ENCODE measurements at places on chromosomes 3 and 15. TPM values are rescaled to one million over a fixed set of nuclear protein-coding genes. Genes with fewer than 3 reads are reported as not detected.

DNA sequence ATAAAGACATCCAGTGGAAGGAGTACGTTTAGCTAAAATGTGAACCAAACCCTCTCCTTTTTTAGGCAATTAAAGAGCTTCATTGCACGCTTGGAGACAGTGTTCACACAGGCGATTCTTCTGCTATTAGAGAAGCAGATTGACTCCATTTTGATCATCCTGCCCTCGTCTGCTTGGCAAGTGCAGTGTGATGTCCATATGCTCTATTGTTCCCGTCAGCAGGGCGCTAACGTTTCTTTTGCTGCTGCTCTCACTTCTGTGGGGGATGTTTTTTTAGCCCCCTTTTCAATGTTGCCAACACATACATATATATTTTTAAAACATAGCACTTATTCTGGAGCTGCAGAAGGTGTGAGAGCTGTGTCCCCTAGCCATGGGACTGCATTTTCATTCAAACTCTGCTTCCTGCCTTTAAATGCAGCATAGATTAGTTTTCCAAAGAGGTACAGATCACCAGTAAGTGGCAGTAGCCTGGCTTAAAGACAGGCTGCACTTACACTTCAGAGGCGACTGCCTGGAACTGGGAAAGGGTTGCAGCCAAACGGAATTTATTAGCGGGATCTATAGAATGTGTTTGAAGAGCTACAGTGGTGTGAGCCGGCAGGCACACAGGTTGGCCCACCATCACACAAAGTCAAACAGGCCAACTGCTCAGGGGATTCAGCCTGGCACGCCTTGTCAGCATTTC is 292.6 kb upstream of the DPH6 start:
- DNase-seq: no peak

DNA sequence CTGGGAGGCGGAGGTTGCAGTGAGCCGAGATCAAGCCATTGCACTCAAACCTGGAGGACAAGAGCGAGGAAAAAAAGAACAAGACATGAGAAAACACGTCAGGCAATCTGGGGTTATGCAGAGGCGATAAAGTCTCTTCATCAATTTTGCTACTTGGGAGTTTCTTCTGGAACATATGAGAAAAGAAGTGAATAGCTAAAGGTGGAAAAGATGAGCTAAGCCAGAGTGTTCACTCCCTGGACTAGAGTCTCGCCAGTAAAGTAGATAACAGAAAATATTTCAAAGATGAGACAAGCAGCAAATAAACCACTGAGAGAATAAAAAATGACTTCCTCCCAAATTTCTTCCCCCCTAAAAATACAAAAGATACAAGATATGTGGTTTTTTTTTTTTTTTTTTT is 188.4 kb upstream of the HES1 start:
- DNase-seq: no peak

DNA sequence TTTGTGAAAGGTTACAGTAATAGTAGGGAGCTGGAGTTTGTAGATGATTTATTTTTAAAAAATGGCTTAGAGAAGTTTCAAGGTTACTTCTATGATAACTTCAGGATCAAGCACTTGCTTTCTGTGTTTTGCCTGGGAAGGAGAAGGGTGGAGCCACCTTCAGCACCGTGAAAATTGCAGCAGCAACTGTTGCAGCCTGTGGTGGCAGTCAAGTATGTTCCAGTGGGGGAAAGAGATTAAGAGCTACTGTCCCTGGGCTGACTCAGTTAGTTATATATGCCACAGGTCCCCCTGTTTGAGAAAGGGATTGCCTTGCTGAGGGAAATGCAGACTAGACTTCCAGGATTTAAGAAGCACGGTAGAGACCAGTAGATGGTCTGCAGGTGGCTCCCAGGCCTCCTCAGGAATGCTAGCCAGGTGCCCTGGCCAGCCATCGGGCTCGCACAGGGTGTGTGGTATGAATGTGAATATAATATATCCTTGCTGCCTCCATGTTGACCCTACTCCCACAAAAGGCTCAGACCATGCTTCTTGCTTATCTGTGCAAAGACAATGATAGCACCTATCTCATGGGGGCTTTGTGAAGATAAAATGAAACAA is 389.5 kb downstream of the CACNA2D3 start:
- DNase-seq: no peak

GRCh38 chr3:9036404-9037131 is 73.3 kb upstream of the RAD18 start:
- DNase-seq: peak; percentile 53

DNA sequence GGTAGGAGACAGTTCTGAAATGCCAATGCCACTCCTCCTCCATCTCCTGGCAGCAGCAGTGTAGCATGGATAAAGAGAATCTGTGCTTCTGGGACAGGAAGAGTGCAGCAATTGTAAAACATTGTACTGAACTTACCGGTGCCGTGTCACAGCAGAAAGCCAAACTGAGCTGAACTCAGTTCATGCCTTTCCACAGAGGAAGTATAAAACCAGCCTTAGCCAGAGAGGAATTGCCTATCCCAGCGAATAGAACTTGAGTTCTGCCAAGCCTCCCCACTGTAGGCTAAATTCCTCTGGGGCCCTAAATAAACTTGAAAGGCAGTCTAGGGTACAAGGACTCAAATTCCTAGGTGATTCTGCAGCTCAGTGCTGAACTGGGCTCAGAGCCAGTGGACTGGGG is 148.8 kb downstream of the SLC9A9 start:
- no peak for DNase-seq

- DNase-seq: no peak
These were observed 32.4 kb upstream of the ALDH1L1 start for GRCh38 chr3:126212620-126213378.

DNA sequence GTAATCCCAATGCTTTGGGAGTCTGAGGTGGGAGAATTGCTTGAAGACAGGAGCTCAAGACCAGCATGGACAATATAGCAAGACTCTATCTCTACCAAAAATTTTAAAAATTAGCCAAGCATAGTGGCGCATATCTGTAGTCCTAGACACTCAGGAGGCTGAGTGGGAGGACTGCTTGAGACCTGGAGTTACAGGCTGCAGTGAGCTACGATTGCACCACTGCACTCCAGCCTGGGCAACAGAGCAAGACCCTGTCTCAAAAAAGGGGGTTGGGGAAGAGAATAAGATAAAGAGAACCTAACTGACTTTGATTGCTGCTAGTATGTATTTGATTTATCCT is 755 bp downstream of the CD200R1 start:
- no peak for DNase-seq

GRCh38 chr15:40328751-40329150 is 5.3 kb downstream of the INAFM2 start:
- no peak for DNase-seq

DNA sequence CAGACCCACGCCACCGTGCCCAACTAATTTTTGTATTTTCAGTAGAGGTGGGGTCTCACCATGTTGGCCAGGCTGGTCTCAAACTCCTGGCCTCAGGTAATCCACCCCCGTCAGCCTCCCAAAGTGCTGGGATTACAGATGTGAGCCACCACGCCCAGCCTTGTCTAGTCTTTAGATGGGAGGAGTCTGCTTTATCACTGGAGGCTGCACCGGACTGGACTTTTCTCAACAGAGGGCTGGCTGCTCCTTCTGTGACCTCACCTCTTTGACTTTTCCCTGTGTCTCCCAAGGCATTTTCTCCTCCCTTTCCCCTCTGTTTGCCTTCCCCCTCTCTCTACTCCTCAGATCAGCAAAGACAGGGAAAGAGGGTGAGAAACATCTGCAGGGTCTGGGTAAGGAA is 28.5 kb downstream of the SLCO2A1 start:
- no peak for DNase-seq

DNA sequence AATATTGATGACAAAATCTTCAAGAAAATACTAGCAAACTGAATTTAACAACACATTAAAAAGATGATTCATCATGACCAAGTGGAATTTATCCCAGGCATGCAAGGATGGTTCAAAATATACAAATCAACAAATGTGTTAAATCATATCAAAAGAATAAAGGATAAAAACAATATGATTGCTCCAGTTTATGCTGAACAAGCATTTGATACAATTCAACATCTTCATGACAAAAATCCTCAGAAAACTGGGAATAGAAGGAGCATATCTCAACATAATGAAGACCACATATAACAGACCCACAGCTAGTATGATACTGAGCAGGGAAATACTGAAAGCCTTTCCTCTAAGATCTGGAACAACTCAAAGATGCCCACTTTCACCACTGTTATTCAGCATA is 352.3 kb downstream of the PYDC2 start:
- DNase-seq: no peak

GRCh38 chr3:99967796-99968195 is 146.5 kb downstream of the FILIP1L start:
- no peak for DNase-seq

GRCh38 chr15:94036156-94036555 is 195.2 kb upstream of the MCTP2 start:
- no peak for DNase-seq

DNA sequence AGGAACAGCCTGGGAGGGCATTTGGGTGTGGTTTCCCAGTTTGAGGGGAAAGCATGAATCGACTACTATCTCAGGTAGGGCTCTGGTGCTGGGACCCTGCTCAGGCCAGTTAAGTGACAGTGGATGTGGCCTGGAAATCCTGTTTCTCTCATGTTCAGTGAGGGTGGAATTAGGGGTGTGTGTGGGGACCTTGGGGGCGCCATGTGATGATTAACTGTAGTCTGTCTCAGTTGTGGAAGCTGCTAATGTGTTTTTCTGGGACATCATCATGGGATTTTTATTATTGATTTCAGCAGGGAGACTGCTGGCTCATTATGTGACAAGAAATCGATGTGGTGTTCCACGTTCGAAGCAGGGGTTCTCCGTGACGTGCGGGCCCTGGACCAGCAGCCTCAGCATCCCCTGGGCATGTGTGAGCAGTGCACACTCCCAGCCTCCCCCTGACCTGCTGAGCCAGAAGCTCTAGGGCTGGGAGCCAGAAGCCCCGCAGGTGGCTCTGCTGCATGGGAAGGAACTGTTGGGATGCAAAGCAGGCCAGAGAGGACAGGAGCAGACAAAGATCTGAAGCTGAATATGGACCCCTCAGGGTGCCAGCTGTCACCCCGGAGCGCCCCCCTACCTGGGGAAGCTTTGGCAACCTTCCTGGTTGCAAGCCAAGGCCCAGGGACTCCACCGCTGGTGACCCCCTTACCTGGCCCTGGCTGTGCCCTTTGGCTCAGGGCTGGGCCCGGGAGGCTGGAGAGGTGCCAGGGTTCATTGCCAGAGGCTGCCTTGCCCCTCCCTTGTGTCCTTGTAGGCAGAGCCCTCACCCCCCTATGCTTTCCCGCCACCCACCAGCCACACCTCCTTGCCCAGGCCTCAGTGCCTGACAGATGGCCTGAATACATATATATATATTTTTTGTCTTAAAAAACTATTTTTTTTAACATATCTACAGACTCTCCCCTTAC is 149.8 kb downstream of the APBA2 start:
- DNase-seq: no peak

DNA sequence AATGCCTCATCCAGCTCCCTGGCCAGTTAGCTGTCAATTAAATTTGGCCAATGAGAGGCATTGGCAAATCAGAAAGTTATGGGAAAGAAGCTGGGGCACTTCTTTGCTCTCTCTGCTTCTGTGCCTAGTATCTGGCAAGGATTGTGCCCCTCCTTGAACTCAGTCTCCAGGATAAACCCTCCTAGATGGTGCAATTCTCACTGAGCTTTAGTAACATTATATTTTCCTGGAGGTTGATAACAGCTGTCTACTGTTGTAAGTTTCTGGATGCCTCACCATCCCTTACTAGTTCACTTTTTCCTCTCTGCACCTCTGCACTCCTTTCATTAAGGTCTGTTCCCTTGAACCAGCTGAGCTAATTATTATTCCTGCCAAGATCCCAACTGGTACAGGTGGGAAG is 329.5 kb downstream of the MFSD1 start:
- no peak for DNase-seq

DNA sequence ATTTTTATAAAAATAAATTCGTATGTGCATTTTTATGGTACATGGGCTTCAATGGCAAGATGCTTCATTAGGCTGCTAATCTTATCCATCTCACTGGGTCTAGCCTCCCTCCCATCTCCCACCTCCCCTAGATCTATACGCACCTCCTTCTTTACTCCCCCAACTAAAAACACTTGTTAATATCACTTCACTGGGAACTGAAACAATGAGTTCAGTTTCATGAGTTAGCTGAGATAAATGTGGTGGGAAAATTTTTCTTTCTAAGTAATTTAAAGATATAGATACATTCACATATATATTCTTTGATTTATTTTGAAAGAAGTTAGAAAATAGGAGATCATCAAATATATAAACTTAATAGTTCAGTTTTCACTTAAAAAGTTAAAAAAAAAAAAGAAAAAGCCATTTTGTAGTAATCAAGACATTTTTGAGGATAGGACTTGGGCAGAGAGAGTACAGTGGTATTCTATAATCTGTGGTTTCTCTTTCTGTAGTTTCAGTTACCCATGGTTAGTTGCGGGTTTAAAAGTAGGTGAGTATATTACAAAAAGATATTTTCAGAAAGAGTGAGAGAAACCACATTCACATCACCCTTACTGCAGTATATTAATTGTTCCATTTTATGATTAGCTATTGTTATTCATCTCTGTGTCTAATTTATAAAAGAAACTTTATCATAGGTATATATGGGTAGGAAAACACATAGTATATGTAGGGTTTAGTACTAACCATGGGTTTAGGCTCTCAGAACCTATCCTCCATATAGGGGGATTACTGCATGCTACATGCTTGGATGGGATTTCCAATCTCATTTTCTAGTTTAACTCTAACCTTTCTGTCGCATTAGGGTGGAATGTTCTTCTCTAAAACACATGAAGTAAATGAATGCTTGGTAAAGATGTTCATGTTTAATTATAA is 316.0 kb upstream of the CBLB start:
- no peak for DNase-seq

- no peak for DNase-seq
These were observed 40.5 kb downstream of the SH3BP5 start for GRCh38 chr3:15291589-15292541.

GRCh38 chr3:111252779-111253178 is 181.2 kb downstream of the NECTIN3 start:
- peak; percentile 16 for DNase-seq

GRCh38 chr15:70133296-70133695 is 35.6 kb upstream of the TLE3 start:
- no peak for DNase-seq

- DNase-seq: peak; percentile 57
These were observed at the start of gene LIPH for GRCh38 chr3:185552358-185552877. Gene LIPH (minus strand): TSS chr3:185552588. CDS start chr3:185552471, 117 bp downstream.

DNA sequence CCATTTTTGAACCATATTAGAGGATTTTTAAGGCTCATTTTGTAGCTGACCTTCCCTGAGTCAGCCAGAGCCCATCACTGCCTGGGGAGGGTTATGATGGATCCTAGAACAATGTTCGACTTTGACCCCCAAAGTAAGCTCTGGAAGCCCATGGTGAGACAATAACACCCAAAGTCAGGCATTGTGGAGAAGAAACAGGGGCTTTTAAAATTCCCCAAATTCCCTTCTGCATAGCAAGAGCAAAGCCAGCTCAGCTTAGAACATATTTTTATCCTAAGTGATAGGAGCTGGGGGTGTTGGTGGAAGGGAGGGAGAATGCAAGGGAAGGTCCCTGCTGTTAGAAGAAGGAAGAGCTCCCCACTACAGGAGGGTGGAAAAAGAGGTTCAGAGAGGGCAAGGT is 4.0 kb downstream of the ITGA11 start:
- no peak for DNase-seq

The ELL3 gene
- total RNA-seq: 22.8 TPM

The PRR20G gene
- not detected for total RNA-seq

The SLC27A2 gene
- 27.9 TPM for total RNA-seq

The MESP2 gene
- 4.7 TPM for total RNA-seq

The TIMP4 gene
- 3.6 TPM for total RNA-seq

The IGSF10 gene
- total RNA-seq: 1.0 TPM

The SENP8 gene
- 3.0 TPM for total RNA-seq

The SPRED1 gene
- 23.1 TPM for total RNA-seq

The OR5K2 gene
- not detected for total RNA-seq

The GASK1A gene
- total RNA-seq: 3.6 TPM

Data from mucosa of descending colon (tissue), 3 donors.